ENCODE measurements at places on chromosomes 5 and 9.

- no peak for DNase-seq
These were observed 13.3 kb upstream of the RUSC2 start for GRCh38 chr9:35476596-35476995.

GRCh38 chr5:174166231-174167079 is 120.9 kb downstream of the NSG2 start:
- DNase-seq = no peak

GRCh38 chr5:14743601-14744295 is 79.2 kb downstream of the OTULIN start:
- DNase-seq = no peak

GRCh38 chr9:26694381-26695297 is 198.0 kb downstream of the CAAP1 start:
- no peak for DNase-seq

DNA sequence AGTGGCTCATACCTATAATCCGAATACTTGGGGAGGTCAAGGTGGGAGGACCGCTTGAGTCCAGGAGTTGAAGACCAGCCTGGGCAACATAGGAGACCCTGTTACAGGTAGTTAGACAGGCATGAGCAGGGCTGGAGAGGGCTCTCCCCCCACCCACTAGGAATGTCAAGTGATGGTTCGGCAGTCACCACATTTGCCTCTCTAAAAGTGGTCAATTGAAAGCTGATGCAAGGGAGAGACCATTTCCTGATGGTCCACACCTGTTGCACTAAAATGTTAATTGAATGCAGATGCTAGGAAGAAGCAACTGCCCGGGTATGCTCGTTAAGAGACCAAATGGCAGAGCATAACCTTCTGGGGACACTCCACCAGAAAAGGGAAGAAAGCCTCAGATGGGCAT is 82.7 kb downstream of the SFXN1 start:
- no peak for DNase-seq

- DNase-seq = no peak
These were observed 17.5 kb downstream of the DBH start for GRCh38 chr9:133653638-133654037.

DNA sequence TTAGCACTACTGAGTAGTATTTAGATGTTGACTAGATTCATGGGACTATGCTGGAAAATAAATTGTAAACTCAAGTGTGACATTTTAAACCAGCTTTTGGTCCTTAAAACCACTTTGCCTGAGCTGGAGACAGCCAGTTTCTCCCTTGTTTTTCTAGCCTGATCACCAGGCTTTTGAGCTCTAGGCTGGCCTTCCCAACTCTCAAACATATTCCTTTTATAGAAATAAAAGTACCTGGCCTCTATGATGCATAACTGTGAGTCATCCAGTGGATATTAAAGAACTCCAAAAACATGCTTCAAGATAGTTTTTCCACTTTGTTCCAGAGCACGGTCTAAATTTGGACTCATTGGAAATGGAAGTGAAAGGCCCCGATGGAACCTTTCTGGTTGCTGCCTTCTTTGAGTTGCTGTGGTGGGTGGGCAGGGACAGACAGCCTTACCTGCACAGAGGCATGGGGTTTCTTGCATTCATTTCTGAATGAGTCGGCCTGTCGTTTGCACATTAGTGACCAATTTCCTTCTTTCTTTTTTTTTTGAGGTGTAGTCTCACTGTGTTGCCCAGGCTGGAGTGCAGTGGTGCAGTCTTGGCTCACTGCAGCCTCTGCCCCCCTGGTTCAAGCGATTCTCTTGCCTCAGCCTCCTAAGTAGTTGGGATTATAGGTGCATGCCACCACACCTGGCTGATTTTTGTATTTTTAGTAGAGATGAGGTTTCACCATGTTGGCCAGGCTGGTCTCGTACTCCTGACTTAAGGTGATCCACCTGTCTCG is 43.1 kb downstream of the TRIO start:
- no peak for DNase-seq

- DNase-seq = no peak
These were observed 564.7 kb downstream of the PDE4D start for GRCh38 chr5:59328709-59329296.

- DNase-seq = peak; percentile 39
These were observed 37.1 kb upstream of the CEP120 start for GRCh38 chr5:123460296-123460729.

DNA sequence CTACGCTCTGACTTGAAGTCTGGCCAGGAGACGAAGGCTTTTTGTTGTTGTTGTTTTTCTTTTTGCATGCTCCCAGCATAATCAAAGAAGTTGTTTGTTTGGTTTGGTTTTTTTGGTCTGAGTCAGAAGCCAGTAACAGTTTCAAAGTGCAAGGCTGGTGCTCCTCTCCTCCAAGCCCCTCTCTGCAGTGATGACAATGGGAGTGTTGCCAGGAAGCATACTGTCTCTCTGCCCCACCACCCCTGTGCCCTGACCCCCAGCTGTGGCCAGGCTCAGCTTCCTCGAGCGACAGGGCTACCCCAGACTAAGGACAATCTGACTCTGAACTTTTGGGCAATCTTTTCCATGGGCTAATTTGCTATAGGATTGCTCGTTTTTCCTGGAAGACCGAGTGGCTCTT is 173.8 kb upstream of the PITX1 start:
- no peak for DNase-seq
